ENCODE measurements at places on chromosomes 16 and 17. TPM values are rescaled to one million over a fixed set of nuclear protein-coding genes. Genes with fewer than 3 reads are reported as not detected.

DNA sequence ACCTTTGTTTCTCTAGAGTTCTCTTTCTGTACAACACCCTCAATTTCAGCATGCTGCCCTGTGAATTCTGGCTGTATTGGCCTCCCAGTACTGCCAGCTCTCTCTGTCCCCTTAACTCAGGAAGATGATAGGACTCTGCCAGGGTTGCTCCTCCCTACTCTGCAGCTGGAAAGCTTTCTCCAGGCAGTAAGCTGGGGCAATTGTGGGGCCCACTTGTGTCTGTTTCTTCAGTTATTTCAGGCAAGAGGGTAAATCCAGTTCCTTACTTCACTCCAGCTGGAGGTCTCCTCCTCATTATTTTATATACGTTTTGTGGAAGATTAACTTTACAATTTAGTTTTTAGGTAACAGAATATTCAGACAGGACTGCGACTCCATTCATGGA is 9.9 kb downstream of the C17orf100 start:
- H3K4me1 ChIP-seq: peaks cover 22% of the 10 kb centered on the region
- peaks cover 4% of the 10 kb centered on the region for H3K36me3 ChIP-seq
- no peak overlapping the region for H3K4me3 ChIP-seq

DNA sequence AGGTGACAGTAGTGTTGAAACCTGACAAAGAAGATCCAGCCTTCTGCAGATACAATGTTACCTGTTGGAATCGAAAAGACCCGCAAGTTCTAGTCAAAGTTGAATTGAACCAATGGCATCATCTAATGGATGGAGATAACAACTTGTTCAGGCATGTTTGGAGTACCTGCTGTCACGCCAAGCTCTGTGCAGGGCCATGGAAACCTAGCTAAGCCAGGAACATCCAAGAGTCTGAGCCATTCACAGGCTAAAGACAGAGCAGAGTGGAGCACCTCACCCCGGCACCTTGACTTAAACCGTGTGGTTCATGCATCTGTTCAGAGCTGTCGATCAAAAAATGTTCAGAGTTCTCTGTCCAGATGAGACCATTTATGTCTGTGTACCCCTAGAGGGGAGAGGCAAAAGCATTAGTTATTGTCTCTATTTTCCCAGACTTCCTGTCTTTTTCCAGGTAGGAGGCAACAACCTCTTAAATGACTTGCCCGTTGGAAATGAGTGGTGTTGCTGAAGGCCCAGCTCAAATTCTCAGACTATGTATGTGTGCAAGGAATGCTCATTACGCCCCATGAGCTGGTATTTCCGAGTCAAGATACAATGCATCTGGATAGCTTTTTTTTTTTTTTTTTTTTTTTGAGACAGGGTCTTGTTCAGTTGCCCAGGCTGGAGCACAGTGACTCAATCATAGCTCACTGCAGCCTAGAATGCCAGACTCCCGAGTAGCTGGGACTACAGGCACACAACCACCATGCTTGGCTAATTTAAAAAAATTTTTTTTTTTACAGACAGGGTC is 44.9 kb upstream of the XYLT1 start:
- H3K4me3 ChIP-seq: no peak overlapping the region
- no peaks in the 10 kb centered on the region for H3K36me3 ChIP-seq
- DNase-seq: no peak

TBC1D26 gene
- total RNA-seq: not detected

GRCh38 chr16:27311448-27311830 is 2.3 kb upstream of the IL4R start:
- no peaks in the 10 kb centered on the region for H3K27me3 ChIP-seq
- H3K4me3 ChIP-seq: no peak overlapping the region
- H3K4me1 ChIP-seq: peaks cover 34% of the 10 kb centered on the region

- H3K4me1 ChIP-seq: peaks cover 44% of the 10 kb centered on the region
- DNase-seq: peak; percentile 53
- H3K27me3 ChIP-seq: no peaks in the 10 kb centered on the region
- peak overlapping the region; percentile 79 for H3K4me3 ChIP-seq
- H3K36me3 ChIP-seq: no peaks in the 10 kb centered on the region
- H3K27ac ChIP-seq: peak overlapping the region; percentile 72
Measured at GRCh38 chr16:15948532-15949209, 745 bp upstream of the ABCC1 start.

DNA sequence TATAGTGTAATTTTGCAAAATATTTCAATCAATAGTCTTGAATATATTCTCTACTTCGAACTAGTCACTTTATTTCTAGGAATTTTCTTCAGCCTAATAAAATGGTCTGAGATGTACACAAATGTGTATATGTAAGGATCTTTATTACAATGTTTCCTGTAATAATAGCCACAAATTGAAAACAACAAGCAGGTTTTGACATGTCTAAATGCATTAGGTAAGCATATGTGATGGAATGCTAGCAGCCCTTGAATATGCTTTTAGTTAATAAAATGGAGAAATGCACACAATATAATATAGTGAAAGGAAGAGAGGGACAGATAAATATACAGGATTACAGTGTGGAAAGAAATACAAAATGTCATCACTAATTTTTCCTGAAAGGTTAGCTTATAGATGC is 196.5 kb upstream of the IRX5 start:
- no peaks in the 10 kb centered on the region for H3K27me3 ChIP-seq
- H3K27ac ChIP-seq: no peak overlapping the region
- H3K36me3 ChIP-seq: no peaks in the 10 kb centered on the region
- no peak overlapping the region for H3K4me3 ChIP-seq

DNA sequence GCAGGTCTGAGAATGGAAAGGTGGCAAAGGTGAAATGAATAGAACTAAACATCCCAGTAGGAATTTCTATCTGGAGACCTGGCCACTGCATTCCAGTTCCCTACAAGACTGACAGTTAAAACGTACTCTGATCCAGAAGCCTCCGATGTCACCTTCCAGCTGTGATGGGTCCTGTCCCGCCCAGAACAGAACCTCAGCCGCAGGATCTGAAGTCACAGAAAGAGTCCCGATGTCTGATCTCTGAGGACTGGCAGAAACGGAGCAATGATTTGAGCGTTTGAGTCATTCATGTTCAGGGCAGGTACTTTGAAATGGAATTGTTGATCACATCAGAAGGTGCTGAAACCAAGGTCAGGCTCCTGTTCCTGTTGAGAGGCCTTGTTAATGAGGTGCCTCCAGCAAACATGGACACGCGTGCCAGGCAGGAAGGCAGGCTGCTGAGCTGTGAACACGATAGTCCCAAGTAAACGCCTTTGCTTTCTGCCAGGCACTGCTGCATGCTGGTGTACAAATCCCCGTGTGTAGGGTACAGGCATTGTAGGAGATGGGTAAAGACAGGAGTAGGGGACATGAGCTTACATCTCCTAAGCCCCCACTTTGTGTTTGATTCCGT is 61.4 kb downstream of the VAT1L start:
- no peak overlapping the region for H3K4me3 ChIP-seq
- no peak for DNase-seq
- no peaks in the 10 kb centered on the region for H3K36me3 ChIP-seq
- no peaks in the 10 kb centered on the region for H3K4me1 ChIP-seq

CHST4 gene
- total RNA-seq: not detected

TSPOAP1 gene
- 19.5 TPM for total RNA-seq

DNA sequence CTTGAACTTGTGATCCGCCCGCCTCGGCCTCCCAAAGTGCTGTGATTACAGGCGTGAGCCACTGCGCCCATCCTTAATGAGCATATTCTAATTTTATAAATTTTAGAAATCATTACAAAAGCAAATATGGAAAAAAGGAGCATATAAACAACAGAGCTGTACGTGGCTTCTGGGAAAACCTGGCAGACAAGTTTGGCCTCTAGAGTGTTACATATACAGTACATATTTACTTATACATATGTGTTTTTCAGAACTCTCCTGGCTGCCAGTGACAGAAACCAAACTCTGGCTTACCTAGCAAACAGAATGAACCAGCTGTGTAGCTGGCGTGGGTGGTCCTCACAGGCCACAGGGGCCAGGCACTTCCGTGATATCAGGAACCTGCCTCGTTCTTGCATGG is 10.1 kb downstream of the DRC3 start:
- H3K4me1 ChIP-seq: no peaks in the 10 kb centered on the region
- no peak overlapping the region for H3K4me3 ChIP-seq
- no peak overlapping the region for H3K27ac ChIP-seq
- no peaks in the 10 kb centered on the region for H3K27me3 ChIP-seq

GRCh38 chr17:6862825-6863224 is 31.3 kb upstream of the TEKT1 start:
- peaks cover 8% of the 10 kb centered on the region for H3K27me3 ChIP-seq
- no peak overlapping the region for H3K27ac ChIP-seq

GRCh38 chr16:333406-334094 is 19.0 kb downstream of the AXIN1 start:
- H3K4me1 ChIP-seq: peaks cover 63% of the 10 kb centered on the region
- peaks cover 7% of the 10 kb centered on the region for H3K36me3 ChIP-seq
- H3K27me3 ChIP-seq: no peaks in the 10 kb centered on the region
- DNase-seq: no peak
- H3K4me3 ChIP-seq: no peak overlapping the region

- no peak for DNase-seq
- peaks cover 24% of the 10 kb centered on the region for H3K4me1 ChIP-seq
- peaks cover 26% of the 10 kb centered on the region for H3K36me3 ChIP-seq
- H3K4me3 ChIP-seq: no peak overlapping the region
- no peaks in the 10 kb centered on the region for H3K27me3 ChIP-seq
- no peak overlapping the region for H3K27ac ChIP-seq
Measured at GRCh38 chr17:4999430-5000093, 1.8 kb downstream of the KIF1C start.

SLC47A1 gene
- total RNA-seq: not detected

GRCh38 chr17:20236578-20237227 is 227.5 kb downstream of the SPECC1 start:
- H3K36me3 ChIP-seq: no peaks in the 10 kb centered on the region
- no peak for DNase-seq
- peaks cover 21% of the 10 kb centered on the region for H3K4me1 ChIP-seq
- H3K27ac ChIP-seq: no peak overlapping the region

- peaks cover 79% of the 10 kb centered on the region for H3K4me1 ChIP-seq
- H3K27ac ChIP-seq: peak overlapping the region; percentile 60
- peak; percentile 46 for DNase-seq
- no peaks in the 10 kb centered on the region for H3K27me3 ChIP-seq
- H3K36me3 ChIP-seq: no peaks in the 10 kb centered on the region
Measured at GRCh38 chr17:74737299-74738050, 419 bp downstream of the RAB37 start.

- no peaks in the 10 kb centered on the region for H3K4me1 ChIP-seq
- peaks cover 3% of the 10 kb centered on the region for H3K27me3 ChIP-seq
- H3K36me3 ChIP-seq: no peaks in the 10 kb centered on the region
- no peak overlapping the region for H3K4me3 ChIP-seq
Measured at GRCh38 chr16:6643080-6643686, 689.5 kb upstream of the RBFOX1 start.

- H3K27me3 ChIP-seq: no peaks in the 10 kb centered on the region
- no peaks in the 10 kb centered on the region for H3K36me3 ChIP-seq
- H3K4me3 ChIP-seq: no peak overlapping the region
- H3K27ac ChIP-seq: no peak overlapping the region
Measured at GRCh38 chr17:12627177-12627629, 38.5 kb upstream of the MYOCD start.

DNA sequence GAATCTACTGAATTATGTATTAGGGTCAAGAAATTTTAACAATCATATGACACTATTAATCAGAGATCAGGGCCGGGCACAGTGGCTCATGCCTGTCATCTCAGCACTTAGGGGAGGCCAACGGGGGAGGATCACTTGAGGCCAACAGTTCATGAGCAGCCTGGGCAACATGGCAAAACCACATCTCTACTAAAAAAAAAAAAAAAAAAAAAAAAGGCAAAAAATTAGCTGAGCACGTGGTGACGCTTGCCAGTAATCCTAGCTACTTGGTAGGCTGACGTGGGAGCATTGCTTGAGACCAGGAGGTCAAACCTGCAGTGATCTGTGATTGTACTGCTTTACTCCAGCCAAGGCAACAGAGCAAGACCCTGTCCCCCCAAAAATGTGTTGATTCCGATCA is 52.5 kb upstream of the CLEC3A start:
- H3K36me3 ChIP-seq: no peaks in the 10 kb centered on the region
- H3K4me1 ChIP-seq: no peaks in the 10 kb centered on the region
- H3K27ac ChIP-seq: no peak overlapping the region
- no peak for DNase-seq
- no peaks in the 10 kb centered on the region for H3K27me3 ChIP-seq

- H3K4me3 ChIP-seq: no peak overlapping the region
- no peaks in the 10 kb centered on the region for H3K36me3 ChIP-seq
- peaks cover 43% of the 10 kb centered on the region for H3K4me1 ChIP-seq
Measured at GRCh38 chr16:28279006-28279405, 13.3 kb upstream of the SBK1 start.

GDPD1 gene
- total RNA-seq: 2.0 TPM

NPW gene
- 0.80 TPM for total RNA-seq

DNA sequence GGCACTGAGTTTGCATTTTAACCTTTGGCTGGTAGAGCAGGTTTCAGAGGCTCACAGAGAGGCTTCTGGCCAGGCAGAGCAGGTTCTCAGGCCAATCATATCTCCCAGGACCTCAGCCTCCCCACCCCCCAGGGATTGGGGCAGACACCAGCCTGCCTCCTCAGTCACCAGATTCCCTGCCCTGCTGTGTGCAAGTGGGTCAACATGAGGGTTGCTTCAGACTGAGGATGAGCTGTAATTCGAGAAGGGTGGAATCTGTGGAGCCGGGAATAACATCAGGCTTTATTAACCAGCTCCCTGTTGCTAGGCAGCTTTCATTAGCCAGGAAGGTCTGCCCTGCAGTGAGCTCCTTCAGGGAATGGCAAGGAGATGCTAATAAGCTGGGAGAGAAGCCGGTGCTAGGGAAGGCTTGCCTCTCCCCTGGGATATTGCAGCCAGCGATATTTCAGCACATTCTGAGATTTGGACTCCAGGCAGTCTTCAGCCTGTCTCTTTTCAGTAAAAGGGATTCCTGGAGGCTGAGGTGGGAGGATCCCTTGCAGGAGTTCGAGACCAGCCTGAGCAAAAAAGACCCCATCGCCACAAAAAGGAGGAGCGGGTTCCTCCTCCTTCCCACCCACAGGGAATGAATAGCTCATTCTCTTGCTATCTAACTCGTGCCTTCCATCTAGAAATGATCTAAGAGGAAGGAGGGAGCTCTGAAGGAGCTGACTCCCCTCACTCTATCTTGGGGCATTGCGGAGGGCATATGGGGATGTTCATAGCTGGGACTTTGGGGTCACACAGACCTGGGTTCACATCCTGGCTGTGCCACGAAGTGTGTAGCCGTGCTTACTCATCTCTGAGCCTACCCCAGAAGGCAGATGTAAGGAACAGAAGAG is 10.7 kb downstream of the SGSM2 start:
- no peak for DNase-seq
- H3K4me1 ChIP-seq: peaks cover 9% of the 10 kb centered on the region

GRCh38 chr16:2787406-2787805 is at the start of gene PRSS33:
PRSS33 (minus strand) TSS chr16:2787560; CDS start chr16:2786547, 1,013 bp downstream.
- no peak within 1 kb of the TSS for H3K27ac ChIP-seq
- H3K27me3 ChIP-seq: peaks cover 16% of the 10 kb centered on the region
- DNase-seq: peak; percentile 24

HBM gene
- total RNA-seq: not detected

OGFOD1 gene
- 14.6 TPM for total RNA-seq

NKIRAS2 gene
- 12.9 TPM for total RNA-seq

GRCh38 chr16:57544124-57544653 is 1.7 kb downstream of the ADGRG5 start:
- peak overlapping the region; percentile 60 for H3K4me3 ChIP-seq
- no peaks in the 10 kb centered on the region for H3K36me3 ChIP-seq
- peaks cover 49% of the 10 kb centered on the region for H3K4me1 ChIP-seq
- no peak overlapping the region for H3K27ac ChIP-seq

GRCh38 chr16:35714665-35715064 is 2255.3 kb downstream of the TP53TG3F start:
- no peaks in the 10 kb centered on the region for H3K27me3 ChIP-seq
- DNase-seq: no peak
- no peaks in the 10 kb centered on the region for H3K4me1 ChIP-seq
- H3K4me3 ChIP-seq: no peak overlapping the region
- H3K36me3 ChIP-seq: no peaks in the 10 kb centered on the region

SOX8 gene
- total RNA-seq: 1.4 TPM

Data from CD4-positive, alpha-beta T cell (primary cell).